Thymus (tissue), 14 donors: ENCODE measurements at places on chromosomes 12 and 14. TPM values are rescaled to one million over a fixed set of nuclear protein-coding genes. Genes with fewer than 3 reads are reported as not detected.

Gene ANO4
- polyA plus RNA-seq, result 0.89 TPM

Gene TAS2R30
- polyA plus RNA-seq, result 0.14 TPM

Gene AICDA
- polyA plus RNA-seq, result 0.39 TPM

Gene PRKD1
- 5.6 TPM for polyA plus RNA-seq

DNA sequence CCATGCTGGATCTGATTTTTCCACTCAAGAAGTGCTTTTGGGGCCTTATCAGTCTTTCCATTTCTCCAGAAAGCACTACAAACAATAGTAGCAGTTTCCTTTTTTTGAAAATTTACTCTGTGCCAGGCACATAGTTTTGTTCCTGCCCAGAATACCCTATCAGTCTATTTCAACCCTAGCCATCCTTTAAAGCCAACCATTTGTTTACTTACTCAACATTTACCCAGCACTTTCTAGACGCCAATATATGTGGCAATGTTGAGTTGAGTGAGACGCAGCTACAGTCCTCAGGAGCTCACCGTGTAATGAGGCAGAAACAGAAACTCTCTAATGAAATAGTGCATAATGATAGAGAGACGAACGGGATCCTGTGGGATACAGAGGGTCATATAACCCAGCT lies 32.9 kb upstream of the CHST11 start:
- no peak for DNase-seq

Gene AMN1
- polyA plus RNA-seq, result 24.4 TPM
